ENCODE measurements at places on chromosomes 7 and 10.
A peak's percentile ranks its signal among the peaks of the same experiment; 100 is the strongest.

GRCh38 chr7:131845573-131846314, 289.3 kb upstream of the PODXL start:
- no peaks in the 10 kb centered on the region for H3K4me1 ChIP-seq
- H3K36me3 ChIP-seq = no peaks in the 10 kb centered on the region
- H3K27ac ChIP-seq = no peak overlapping the region
- no peak overlapping the region for H3K4me3 ChIP-seq

DNA sequence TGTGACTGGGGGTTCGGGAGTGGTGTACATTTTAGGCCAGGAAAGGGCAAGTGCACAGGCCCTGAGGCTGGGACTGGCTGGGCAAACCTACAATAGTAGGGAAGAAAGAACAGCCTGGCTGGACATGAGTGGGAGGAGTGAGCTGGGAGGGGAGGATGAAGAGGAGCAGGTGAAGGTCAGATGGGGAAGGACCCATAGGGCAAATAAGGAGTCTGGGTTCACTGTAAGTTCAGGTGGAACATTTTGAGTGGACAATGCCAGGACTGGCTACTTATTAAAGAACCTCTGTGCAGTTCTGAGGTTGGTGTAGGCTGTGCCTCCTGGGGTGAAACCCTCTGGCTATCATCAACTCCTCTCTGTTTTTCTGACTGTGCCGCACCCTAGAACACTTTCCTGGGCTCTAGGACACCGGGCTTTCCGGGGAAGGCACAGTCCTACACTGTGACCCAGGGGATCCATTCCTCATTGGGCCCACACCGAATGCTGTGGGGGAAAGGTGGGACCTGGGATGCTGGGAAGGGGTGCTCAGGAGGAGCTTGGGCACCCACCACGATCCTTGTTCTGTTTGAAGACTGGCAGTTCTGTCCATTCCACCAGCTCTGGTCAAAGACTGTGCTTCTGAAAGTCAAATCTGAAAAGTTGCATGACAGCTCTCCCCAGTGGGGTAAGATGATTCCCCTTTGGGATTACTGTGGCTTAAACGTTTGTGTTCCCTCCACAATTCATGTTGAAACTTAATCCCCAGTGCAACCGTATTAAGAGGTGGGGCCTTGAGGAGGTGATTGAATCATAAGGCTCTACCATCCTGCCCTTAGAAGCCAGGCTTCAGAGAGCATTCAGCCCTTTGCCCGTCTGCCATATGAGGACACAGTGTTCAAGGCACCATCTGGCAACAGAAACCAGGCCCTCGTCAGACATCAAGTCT, 4.0 kb upstream of the MMP21 start:
- DNase-seq = no peak
- H3K4me3 ChIP-seq = no peak overlapping the region
- no peak overlapping the region for H3K27ac ChIP-seq
- H3K27me3 ChIP-seq = no peaks in the 10 kb centered on the region
- peaks cover 8% of the 10 kb centered on the region for H3K36me3 ChIP-seq

- H3K4me3 ChIP-seq = no peak overlapping the region
- no peaks in the 10 kb centered on the region for H3K4me1 ChIP-seq
- H3K27me3 ChIP-seq = peaks cover 4% of the 10 kb centered on the region
- no peaks in the 10 kb centered on the region for H3K36me3 ChIP-seq
- no peak for DNase-seq
- no peak overlapping the region for H3K27ac ChIP-seq
Observed at GRCh38 chr10:130778166-130778545, 533.4 kb downstream of the TCERG1L start.

GRCh38 chr10:98414932-98415730, at the start of gene PYROXD2:
TSS of gene PYROXD2 (minus strand) at chr10:98415182. CDS start at chr10:98415135, 47 bp downstream.
- H3K4me3 ChIP-seq = peak within 1 kb of the TSS; percentile 71
- H3K4me1 ChIP-seq = peaks cover 38% of the 10 kb centered on the region
- peak; percentile 91 for DNase-seq
- H3K36me3 ChIP-seq = peaks cover 50% of the 10 kb centered on the region
- peak within 1 kb of the TSS; percentile 83 for H3K27ac ChIP-seq

DNA sequence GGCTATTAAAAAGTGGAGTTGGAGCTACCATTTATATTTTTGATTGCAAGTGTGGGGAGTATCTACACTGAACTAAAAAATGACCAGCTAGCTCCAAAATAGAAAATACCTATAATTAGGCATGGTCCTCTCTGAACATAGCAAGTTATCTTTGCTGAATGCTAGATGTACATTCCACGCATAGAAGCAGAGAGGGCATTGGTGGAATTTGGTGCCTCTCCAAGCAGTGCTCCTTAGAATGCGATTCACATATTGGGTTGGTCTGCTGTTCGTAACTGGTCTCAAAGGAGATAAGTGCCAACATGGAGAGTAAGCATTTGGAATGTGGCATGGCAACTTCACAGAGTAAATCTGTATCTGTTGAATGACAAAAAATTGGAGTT, 196.2 kb downstream of the PTN start:
- no peaks in the 10 kb centered on the region for H3K36me3 ChIP-seq
- no peak overlapping the region for H3K4me3 ChIP-seq
- H3K27ac ChIP-seq = no peak overlapping the region
- H3K27me3 ChIP-seq = no peaks in the 10 kb centered on the region
- no peaks in the 10 kb centered on the region for H3K4me1 ChIP-seq

DNA sequence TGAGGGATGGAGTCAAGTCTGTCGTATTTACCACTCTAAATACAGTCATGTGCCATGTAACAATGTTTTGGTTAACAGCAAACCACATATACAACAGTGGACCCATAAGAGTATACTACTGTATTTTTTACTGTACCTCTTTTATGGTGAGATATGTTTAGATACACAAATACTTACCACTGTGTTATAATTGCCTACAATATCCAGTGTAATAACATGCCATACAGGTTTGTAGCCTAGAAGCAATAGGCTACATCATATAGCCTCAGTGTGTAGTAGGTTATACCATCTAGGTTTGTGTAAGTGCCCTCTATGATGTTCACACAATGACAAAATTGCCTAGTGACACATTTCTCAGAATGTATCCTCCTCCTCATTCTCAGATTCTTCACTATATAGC, 110.4 kb downstream of the FAM107B start:
- no peaks in the 10 kb centered on the region for H3K27me3 ChIP-seq
- no peak overlapping the region for H3K27ac ChIP-seq
- no peak for DNase-seq
- H3K36me3 ChIP-seq = no peaks in the 10 kb centered on the region
- no peak overlapping the region for H3K4me3 ChIP-seq

GRCh38 chr7:151964951-151965350, 8.7 kb downstream of the GALNTL5 start:
- H3K27me3 ChIP-seq = no peaks in the 10 kb centered on the region
- DNase-seq = peak; percentile 81
- no peaks in the 10 kb centered on the region for H3K4me1 ChIP-seq
- H3K4me3 ChIP-seq = no peak overlapping the region

DNA sequence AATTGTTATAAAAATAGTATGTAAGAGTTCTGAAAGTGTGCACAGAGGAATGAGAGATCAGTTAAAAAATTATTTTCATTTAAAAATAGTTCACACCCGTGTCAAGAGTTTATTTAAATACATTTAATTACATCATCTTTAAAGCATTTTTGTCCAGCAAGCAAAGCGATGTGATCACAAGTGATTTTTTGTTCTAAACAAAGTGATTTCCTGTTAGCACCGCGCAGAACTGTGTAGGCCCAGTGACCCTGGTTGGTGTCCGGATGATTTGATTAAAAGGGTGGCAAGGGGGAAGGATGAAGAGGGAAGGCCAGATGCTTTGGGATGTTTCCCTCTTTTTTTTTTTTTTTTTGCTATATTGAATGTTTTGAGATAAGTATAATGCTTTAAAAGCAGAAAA, 227.8 kb upstream of the PITRM1 start:
- no peaks in the 10 kb centered on the region for H3K27me3 ChIP-seq
- H3K4me3 ChIP-seq = no peak overlapping the region
- H3K27ac ChIP-seq = no peak overlapping the region
- DNase-seq = no peak

DNA sequence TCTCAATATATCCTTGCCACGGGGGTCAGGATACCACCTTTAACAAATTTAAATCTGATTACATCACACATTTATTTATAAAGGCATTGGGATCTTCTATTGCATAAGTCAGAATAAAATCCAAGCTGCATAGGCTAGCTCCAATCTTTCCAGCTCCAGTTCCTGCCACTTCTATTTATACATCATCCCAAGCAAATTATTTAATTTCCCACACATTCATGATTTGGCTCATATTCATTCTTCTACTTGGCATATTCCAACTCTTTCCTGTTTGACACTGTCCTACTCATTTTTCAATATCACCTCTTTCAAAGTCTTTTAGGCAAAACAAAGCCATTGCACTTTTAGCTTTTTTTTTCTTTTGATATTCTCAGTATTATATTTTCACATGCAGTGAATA, 579.0 kb upstream of the FZD8 start:
- no peak overlapping the region for H3K27ac ChIP-seq
- H3K36me3 ChIP-seq = no peaks in the 10 kb centered on the region
- H3K4me3 ChIP-seq = no peak overlapping the region
- H3K4me1 ChIP-seq = peaks cover 4% of the 10 kb centered on the region
- H3K27me3 ChIP-seq = no peaks in the 10 kb centered on the region

DNA sequence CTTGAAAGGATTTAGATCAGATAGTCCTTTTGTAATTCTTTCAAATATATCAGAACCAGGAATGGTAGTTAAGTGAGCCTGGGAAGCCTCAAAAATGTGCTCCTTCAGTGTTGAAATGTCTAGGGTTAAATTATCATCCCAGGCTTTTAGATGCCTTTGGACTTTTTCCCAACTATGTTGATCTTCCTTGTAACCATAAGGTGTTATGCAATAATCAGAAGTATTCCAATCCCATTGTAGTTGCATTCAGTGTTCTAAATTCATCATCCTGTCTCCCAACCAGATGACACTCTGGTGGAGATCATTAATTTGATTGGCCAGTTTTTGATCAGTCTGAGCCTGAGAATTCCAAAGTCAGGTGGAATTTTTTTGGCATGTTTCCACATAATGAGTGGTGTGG, 35.1 kb upstream of the AKR1C2 start:
- no peak overlapping the region for H3K4me3 ChIP-seq
- DNase-seq = no peak
- no peaks in the 10 kb centered on the region for H3K27me3 ChIP-seq
- no peak overlapping the region for H3K27ac ChIP-seq
- H3K36me3 ChIP-seq = peaks cover 7% of the 10 kb centered on the region
- peaks cover 2% of the 10 kb centered on the region for H3K4me1 ChIP-seq

- DNase-seq = no peak
- H3K4me3 ChIP-seq = no peak overlapping the region
- no peaks in the 10 kb centered on the region for H3K36me3 ChIP-seq
- H3K27ac ChIP-seq = no peak overlapping the region
- no peaks in the 10 kb centered on the region for H3K4me1 ChIP-seq
- H3K27me3 ChIP-seq = no peaks in the 10 kb centered on the region
Observed at GRCh38 chr7:34338961-34339526, 319.0 kb upstream of the NPSR1 start.

- H3K4me1 ChIP-seq = peaks cover 91% of the 10 kb centered on the region
- no peak for DNase-seq
- H3K27ac ChIP-seq = peak overlapping the region; percentile 11
- no peaks in the 10 kb centered on the region for H3K36me3 ChIP-seq
- no peaks in the 10 kb centered on the region for H3K27me3 ChIP-seq
Observed at GRCh38 chr10:28284126-28284525, 18.7 kb downstream of the MPP7 start.

- H3K36me3 ChIP-seq = no peaks in the 10 kb centered on the region
- peaks cover 72% of the 10 kb centered on the region for H3K4me1 ChIP-seq
- DNase-seq = peak; percentile 85
- H3K27ac ChIP-seq = peak overlapping the region; percentile 76
- no peak overlapping the region for H3K4me3 ChIP-seq
Observed at GRCh38 chr7:71615017-71615416, 483.1 kb downstream of the GALNT17 start.

DNA sequence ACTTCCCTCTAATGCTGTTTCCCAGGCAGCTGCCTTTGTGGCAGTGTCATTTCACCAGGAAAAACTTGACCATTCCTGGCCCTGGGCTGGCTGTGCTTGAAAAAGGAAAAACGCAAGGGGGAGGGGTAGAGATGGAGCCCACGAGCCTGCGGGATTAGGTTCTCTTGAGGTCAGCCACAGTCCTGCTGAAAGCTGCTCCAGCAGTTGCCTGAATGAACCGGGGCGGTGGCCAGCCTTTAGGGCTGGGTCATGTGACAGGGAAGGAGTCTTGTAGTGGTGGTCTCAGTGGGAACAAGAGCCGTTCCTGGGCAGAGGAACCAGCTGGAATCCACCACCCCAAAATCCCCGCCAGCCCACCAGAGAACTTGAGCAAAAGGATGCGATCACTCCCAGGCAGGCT, 51.2 kb upstream of the LRRC4 start:
- peaks cover 31% of the 10 kb centered on the region for H3K36me3 ChIP-seq
- H3K27me3 ChIP-seq = no peaks in the 10 kb centered on the region
- H3K27ac ChIP-seq = no peak overlapping the region

GRCh38 chr10:103667356-103667755, 173.9 kb downstream of the NEURL1 start:
- no peaks in the 10 kb centered on the region for H3K27me3 ChIP-seq
- H3K4me3 ChIP-seq = no peak overlapping the region
- no peak overlapping the region for H3K27ac ChIP-seq
- DNase-seq = no peak
- H3K36me3 ChIP-seq = no peaks in the 10 kb centered on the region
- peaks cover 38% of the 10 kb centered on the region for H3K4me1 ChIP-seq

GRCh38 chr10:17648243-17649035, 4.5 kb downstream of the STAM start:
- H3K27ac ChIP-seq = peak overlapping the region; percentile 3
- peaks cover 77% of the 10 kb centered on the region for H3K4me1 ChIP-seq
- no peak for DNase-seq
- H3K36me3 ChIP-seq = no peaks in the 10 kb centered on the region
- no peak overlapping the region for H3K4me3 ChIP-seq

- DNase-seq = no peak
- H3K4me3 ChIP-seq = no peak overlapping the region
- no peaks in the 10 kb centered on the region for H3K4me1 ChIP-seq
- no peaks in the 10 kb centered on the region for H3K27me3 ChIP-seq
- no peak overlapping the region for H3K27ac ChIP-seq
- H3K36me3 ChIP-seq = no peaks in the 10 kb centered on the region
Observed at GRCh38 chr10:131750973-131751826, 149.6 kb upstream of the PPP2R2D start.

DNA sequence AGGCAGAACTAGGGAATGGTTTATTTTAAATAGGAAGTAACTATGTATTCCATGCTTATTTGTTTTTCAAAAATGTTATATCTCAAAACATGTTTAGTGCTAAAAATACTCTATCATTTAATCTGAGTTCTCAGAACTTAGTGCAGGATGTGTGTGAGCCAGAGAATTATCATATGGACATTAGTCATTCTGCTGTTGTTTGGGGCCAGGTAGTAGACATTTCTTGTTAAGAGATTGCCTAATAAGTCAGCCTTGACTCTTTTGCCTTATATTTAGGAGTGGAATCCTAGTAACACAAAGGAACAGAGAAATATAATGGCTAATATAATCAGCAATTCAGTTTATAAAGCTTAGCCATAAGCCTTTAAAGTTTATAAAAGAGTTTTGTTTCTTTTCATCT, 149.8 kb downstream of the CCSER2 start:
- H3K4me3 ChIP-seq = no peak overlapping the region
- H3K27ac ChIP-seq = no peak overlapping the region
- H3K27me3 ChIP-seq = no peaks in the 10 kb centered on the region
- peaks cover 5% of the 10 kb centered on the region for H3K36me3 ChIP-seq
- no peaks in the 10 kb centered on the region for H3K4me1 ChIP-seq
- no peak for DNase-seq

- no peaks in the 10 kb centered on the region for H3K36me3 ChIP-seq
- H3K4me3 ChIP-seq = peak overlapping the region; percentile 51
- H3K4me1 ChIP-seq = no peaks in the 10 kb centered on the region
- H3K27ac ChIP-seq = no peak overlapping the region
- no peaks in the 10 kb centered on the region for H3K27me3 ChIP-seq
- no peak for DNase-seq
Observed at GRCh38 chr7:95395755-95396135, 430 bp downstream of the PON3 start.

All from tibial artery (tissue), 4 donors.